Muscle of back (tissue), 13 donors: ENCODE measurements at places on chromosomes 2 and 18. TPM values are rescaled to one million over a fixed set of nuclear protein-coding genes. Genes with fewer than 3 reads are reported as not detected.

DNA sequence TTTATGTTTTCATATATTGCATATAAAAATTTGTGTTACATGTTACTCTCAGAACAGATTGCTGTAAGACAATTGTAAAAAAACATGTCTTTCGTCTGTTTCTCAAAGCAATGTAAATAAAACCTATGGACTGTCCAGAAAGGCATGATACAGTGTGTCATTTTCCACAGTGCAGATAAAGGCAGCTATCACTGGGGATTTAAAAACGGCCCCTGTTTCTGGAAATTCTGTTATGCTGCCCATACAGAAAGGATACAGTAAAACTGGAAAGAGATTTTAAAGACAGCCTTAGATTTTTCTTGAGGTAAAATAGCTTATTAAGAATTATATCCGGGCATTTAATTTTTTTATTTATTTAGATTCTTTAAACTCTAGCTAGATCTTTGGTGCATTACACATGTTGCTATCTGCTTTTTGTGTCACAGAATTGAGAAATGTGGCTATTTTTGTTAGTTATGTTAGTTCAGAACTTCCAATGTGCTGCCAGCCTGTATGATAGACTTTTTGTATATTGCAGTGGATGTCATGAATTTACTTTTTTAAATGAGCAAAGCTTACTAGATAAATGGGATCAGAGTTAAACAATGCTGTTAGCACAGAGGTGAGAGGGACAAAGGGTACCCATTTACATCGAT is 859 bp upstream of the INO80D start:
- DNase-seq: peak; percentile 63

Gene ALPP
- polyA plus RNA-seq: 0.08 TPM

DNA sequence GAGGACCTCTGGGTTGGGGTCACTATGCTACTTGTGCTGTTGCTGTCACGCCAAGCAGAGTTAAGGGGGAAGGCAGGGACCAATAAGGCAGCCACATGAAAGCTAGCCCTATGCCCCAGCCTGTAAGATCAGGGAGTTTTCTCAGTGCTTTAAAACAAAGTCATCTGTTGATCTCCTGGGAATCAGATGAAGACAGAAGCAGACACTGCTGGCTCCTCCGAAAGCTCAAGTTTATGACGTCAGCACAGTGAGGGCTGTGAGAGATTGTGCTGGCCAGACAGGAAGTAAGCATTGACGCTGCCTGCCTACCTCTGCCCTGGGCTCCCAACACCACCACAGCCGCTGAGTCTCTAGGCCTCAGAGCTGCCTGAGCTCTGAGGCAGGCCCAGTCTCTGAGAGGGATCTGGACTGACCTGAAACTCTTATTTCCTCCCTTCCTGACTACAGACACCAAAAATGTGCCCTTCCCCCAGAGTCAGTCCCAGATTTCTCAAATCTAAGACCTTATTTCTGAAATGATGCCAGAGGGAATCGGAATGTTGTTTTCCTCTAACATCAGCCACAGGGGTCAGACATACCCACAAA is 118.1 kb upstream of the EPAS1 start:
- peak; percentile 89 for DNase-seq

Gene AAK1
- 11.6 TPM for polyA plus RNA-seq

DNA sequence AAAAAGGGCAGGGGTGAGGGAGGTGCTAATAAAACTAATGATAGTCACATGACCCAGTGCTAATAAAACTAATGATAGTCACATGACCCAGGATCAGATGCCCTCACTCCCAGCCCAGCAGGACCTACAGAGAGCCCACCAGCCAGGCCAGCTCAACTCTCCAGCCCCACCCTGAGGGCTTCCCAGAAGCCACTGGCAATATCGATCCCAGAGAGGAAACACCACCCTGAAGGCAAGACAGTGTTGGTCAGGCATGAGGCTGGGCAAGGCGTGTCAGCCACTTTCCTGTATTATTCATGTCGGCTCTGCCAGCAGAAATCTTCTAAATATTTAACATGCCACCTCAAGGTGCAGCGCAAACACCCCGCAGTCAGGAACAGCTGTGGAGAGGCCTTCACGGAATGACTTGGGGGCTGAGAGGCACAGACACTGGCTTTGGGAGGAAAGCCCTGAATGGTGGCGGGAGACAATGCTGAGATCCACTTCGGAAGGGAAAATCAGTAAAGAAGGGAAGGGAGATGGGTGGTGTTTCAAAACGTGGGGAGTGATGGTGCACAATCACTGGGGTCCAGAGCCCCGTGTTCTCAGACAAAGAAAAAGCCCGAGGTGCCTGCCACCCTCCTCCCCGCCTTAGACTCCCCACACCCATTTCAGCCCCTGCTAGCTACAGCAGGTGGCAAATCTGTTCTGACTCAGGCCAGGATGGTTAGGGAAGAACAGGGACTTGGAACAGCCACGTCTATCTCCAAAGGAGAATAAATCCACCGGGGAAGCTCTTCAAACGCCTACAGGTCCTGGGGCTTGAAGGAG is 1.4 kb downstream of the REEP1 start:
- no peak for DNase-seq

Gene REG3A
- polyA plus RNA-seq: not detected

DNA sequence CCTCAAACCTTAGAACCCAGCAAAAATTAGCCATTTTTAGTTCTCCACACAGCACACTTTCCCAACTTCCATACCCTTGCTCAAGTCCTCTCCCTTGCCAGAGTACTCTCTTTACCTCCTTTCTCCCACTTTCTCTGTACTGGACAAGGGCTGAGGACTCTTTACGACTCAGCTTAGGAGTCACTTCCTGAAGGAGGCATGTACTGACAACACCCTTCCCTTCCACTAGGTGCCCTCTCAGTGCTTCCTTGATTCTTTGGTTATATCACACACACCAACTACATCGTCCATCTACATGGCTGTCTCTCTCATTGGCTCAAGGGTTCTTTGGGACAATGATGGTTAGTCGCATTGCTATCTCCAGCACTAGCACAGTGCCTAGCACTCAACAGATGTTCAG is 5.2 kb upstream of the C18orf63 start:
- DNase-seq: no peak

- peak; percentile 93 for DNase-seq
Measured at GRCh38 chr2:189347540-189347939, 93.7 kb upstream of the WDR75 start.

GRCh38 chr2:174764280-174765255 is at the start of gene CHRNA1:
Gene CHRNA1 (minus strand): TSS chr2:174764472. CDS start chr2:174764394, 78 bp downstream.
- no peak for DNase-seq
